Brain pericyte (primary cell): ENCODE measurements at places on chromosomes 5 and 9.

DNA sequence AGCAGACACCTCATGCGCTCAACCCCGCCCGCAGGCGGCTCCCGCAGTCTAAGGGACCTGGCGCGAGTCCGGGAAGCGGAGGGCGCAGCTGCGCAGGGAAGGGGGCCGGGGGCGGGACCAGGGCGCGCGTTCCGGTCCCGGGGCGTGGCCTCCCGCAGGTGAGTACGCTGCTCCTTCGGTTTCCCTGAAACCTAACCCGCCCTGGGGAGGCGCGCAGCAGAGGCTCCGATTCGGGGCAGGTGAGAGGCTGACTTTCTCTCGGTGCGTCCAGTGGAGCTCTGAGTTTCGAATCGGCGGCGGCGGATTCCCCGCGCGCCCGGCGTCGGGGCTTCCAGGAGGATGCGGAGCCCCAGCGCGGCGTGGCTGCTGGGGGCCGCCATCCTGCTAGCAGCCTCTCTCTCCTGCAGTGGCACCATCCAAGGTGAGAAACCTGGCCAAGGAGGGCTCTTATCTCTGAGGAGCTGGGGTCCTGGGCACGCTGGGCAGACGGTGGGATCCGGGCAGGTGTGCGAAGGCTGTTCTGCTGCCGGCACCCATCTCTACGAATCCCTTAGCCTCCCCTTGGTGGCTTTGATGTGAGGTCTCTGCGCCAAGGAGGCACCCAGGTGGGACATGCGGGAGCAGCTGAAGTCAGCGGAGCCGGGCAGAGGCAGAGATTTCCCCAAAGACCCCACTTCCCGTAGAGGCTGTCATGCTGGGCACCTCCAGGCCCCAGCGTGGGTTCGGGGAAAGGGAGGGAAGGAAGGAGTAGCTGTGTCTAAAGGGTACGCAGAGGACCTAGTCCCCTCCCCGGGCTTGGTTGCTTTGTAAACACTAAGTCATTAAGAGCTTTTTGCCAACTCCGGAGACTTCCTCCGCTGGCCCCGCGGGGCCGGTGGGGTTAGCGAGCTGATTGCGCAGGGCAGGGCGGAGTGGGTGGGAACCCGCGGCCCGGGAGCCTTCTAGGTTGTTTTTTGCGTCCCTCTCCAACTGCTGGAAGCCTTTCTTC lies at the start of gene F2RL1:
TSS of gene F2RL1 (plus strand) at position 187 of the 988 bp plus-strand sequence. CDS start at position 340, 153 bp downstream.
- DNase-seq = no peak

GRCh38 chr5:77133061-77133758 lies 46.1 kb upstream of the ZBED3 start:
- DNase-seq = peak; percentile 94

GRCh38 chr9:98940276-98940675 lies 3.4 kb upstream of the COL15A1 start:
- no peak for DNase-seq

DNA sequence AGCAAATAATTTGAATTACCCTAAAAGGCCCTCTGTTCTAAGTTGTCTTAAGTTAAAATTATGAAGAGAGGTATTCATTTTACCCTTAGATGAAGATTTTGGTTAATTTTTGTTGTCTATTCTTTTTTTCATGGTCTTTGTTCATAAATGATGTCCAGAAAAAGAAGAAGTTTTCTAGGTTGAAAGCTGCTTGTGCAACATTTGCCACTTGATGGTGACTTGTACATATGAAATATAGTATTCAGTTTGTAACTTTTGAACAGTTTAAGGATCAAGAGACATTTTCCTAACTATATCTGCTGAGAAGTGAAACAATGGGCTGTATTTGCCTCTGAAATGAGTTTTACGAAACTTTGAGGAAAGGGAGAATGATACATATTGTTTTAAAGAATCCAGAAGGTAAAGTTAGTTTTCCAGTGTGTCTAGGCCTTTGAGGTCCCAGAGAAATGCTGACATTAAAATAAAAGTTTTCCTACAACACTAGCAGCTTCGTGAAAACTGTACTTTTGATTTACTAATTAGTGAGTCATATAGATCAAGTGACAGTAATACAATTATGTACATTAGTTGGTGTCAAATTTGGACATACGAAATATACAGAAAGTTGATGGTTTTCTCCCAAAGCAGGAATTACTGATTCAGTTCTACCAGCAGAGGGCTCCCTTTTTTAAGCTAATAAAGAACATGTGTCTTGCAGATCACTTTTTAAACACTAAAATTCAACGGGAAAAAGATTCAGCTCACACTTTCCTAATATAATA lies 70.5 kb downstream of the PIK3R1 start:
- no peak for DNase-seq

DNA sequence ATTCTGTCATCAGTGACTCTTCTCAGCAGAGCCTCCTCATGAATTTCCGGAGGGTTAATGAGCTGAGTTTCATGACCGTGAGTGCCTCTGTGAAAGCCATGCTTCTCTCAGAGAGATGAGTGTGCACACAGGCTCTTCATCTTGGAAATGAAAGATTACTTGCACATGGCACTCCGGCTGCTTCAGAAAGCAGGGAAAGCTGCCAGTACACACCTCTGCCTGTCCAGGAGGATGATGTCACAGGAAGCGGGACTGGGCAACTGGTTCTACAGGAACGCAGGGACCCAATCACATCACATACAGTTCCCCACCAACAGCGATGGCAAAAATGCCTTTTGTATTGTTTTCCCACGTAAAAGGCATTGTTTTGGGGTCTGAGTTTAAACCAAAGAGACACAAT lies 286.0 kb upstream of the DAP start:
- no peak for DNase-seq

DNA sequence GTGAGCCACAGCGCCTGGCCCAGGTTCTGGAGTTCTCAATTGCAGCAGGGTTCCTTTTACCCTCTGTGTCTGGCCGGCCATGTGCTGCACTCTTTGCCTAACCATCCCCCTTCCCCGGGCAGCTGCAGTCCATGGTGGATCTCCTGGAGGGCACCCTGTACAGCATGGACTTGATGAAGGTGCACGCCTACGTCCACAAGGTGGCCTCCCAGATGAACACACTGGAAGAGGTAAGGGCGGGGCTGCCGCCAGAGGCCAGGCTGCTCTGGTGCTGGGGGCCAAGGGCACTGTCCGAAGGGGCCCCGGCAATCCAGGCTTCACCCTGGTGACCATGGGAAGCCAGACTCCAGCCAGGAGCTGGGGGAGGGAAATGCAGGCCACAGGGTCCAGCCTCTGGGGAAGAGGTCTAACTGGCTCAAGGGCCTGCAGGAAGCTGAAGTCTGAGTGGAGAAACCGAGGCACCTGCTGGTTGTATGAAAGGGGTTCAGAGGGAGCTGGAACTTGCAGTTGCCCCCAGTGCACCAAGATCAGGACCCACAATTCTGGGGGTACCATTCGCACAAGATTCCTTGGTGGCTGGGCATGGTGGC lies 18.1 kb downstream of the OLFML2A start:
- DNase-seq = no peak

- DNase-seq = no peak
Measured at GRCh38 chr9:17476401-17476800, 102.5 kb upstream of the SH3GL2 start.

DNA sequence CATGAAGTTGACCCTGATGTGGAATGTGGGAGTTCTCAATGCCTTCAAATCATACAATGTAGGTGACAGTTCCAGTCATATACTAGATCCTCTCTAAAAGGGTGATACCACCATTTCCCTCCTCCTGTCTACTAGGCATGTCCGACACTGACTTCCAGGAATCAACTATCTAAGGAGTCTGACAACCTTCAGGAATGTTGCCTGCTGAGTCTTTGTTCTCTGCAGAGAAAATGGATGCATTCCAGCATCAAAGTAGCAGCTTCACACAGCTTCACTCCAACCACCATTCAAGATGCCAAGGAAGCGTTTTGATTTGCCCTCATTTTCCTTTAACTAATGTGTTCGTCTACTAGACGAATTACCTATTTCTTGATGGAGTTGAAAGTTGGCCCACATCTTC lies 530.2 kb downstream of the EBF1 start:
- no peak for DNase-seq

- no peak for DNase-seq
Measured at GRCh38 chr9:70255486-70255885, 3.3 kb upstream of the SMC5 start.

- DNase-seq = no peak
Measured at GRCh38 chr5:15513431-15513830, 13.5 kb downstream of the FBXL7 start.

DNA sequence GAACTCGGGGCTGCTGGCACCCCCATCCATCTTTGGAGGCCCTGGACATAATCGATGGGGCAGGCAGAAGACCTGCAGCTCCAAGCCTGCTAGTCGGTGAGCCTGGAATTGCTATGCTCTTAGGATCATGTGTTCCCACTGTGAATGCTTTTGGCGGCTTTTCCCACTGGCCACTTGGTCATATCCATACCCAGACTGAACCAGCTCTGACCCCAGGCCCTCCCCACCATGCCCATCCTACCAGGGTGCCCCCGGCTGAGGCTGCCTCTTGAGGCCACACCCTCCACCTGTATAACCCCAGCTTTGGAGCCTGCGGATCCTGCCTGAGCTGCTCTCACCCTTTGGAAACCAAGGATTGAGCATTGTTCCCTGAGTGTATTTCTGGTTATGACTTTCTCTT lies 113.5 kb downstream of the TENT4A start:
- no peak for DNase-seq

DNA sequence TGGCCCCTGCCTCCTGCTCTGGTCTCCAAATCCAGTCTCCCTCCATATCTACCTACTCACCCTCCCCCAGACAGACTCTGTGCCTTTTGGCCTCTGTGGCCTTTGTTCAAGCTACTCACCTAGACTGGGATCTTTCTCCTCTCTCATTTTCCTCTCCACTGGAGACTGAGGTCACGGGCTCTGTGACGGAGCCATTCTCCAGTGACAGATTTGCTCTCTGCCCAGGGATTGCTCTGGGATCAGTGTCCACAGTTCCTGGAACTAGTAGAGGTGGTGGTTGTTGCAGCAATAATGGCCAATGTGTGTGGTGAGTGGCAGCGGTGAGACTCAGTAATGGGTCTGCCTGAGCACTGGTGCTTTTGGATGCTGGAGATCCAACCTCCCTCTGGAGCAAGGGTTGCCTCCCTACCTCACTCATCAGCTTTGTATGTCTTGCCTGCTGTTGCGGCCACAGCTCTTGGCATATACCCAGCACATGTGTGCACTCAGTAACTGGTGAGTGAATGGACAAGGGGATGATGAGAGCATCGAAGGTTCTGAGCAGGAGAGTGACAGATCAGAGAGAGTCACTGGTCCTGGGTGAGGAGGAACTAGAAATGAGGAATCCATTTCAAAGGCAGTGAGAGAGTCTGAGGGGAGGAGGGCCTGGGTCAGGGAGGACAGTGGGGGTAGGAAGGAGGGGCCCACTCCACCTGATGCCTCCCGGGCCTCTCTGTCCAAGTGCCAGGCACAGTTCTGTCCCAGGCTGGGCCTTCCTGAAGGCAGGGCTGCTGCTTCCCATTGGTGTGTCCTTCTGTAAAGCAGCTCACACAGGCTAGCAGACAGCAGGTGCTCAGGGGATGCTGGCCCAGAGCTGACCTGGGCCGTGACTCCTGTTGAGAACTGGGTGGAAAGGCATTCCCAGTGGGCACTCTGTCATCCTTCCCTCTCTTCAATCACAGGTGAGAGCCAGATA lies 96.5 kb upstream of the PITX1 start:
- no peak for DNase-seq
